ENCODE measurements at places on chromosomes 3 and 15.

GRCh38 chr15:78213956-78214355, 20.4 kb downstream of the ACSBG1 start:
- no peak for DNase-seq

DNA sequence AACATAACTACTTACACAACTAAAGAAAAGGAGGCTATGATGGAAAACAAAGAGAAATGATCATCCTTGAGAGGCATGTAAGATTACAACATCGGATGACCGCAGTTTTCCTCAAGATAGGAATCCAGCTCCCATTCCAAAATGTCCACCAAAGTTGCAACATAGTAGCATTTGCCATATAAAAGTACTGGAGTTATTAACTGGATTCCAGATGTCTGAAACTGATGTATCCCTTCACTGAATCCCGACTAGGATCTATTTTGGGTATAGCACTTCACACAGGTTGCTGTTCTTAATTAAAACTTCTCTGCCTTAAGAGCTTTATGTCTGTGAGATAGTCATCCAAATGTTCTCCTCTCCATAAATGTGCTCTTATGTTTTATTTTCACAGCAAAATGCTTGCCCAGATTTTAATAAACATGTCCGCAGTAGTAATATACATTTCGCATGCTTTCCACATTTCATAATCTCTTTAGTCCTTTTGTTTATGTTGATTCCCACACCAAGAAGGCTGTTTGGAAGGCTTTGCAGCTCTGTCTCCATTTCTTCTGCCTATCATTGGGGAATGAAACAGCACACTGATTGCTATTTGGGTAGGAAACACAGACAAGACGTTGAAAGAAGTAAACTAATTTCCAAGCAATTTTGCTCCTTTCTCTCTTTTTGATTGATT, 716.5 kb upstream of the CFAP20DC start:
- DNase-seq = no peak

- no peak for DNase-seq
Observed at GRCh38 chr15:92502930-92503857, 109.5 kb downstream of the ST8SIA2 start.

GRCh38 chr3:85259748-85260147, 301.0 kb downstream of the CADM2 start:
- no peak for DNase-seq

DNA sequence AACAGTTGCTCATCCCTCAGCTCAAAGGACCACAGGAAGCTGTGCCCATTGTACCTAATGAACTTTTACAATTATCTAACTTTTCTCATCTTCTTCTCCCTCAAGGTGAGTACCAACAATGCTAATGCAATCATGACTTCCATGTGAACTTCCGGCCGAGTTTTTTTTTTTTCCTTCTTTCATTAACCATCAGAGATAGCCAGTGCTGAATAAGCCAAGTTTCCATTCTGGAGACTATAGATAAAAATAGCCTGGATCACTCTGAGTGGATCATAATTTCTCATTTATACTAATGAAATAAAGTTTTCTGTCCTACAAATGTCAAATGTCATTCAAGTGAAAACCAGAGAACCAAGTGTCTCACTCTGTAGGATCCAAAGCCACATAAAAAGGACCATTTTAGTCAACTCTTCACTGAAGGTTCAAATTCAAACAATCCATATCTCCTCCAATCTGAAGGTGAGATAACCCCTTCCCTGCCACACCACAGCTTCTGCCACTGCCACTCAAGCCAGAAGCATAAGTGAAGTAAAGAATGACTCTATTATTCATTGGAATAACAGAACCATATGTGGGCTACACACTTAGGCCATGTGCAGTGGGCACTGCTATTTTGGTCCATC, 5.5 kb downstream of the SUMF1 start:
- no peak for DNase-seq

DNA sequence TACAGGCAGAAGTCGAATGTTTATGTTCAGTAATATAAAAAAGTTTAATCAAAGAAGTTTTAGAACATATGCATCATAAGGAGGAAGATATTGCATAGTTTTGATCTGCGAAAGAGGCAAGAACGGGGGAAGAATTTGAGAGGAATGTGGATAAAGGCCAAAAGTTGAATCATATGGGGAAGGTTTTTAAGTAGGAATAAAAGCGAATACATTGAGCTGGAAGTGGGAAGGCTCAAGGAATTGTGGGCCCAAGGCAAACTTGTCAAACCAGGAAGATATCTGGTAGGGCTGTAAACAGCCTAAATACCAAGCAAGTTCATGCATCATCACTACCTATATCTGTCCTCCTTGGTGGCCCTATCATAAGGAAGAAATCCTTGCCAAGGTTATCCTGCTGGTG, 186.9 kb downstream of the MAGI1 start:
- DNase-seq = no peak

- no peak for DNase-seq
Observed at GRCh38 chr3:155871746-155872158, 1.3 kb downstream of the GMPS start.

GRCh38 chr3:66593978-66594377, 93.2 kb upstream of the LRIG1 start:
- DNase-seq = no peak

DNA sequence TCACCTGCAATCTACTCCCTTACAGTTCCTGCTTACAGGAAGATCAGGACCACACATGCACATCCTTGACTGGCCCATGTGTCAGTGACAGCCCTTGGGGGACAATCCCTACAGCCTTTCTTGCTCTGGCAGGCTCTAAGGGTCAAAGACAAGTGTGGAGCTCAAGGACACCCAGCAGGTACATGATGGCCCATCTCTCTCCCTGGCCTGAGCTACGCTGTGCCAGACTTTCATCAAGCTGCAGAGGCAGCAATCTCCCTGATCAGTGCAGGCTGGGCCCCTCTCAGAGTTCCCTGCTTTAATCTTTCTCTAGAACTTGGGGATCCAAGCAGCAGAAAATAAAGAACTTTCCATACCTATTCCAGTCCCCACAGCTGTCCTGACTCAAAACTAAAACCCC, 2.6 kb downstream of the SEMA7A start:
- DNase-seq = no peak

DNA sequence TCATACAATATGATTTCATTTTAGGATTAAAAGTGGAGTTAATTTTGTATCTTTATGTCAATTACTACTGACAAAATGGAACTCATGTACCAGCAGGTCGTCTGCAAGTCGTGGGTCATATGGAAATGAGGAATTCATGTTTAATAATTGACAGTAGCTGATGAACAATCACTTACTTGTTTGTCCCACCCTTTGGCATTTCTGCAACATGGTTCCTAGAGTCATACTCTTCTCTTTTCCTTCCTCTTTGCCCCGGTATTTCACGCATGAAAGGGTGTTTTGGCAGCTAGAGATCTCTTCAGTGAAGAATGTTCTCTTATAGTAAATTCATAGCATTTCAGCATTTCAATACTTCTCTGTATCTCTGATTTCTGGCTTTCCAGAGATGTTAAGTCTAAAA, 133.3 kb upstream of the SLC24A5 start:
- DNase-seq = no peak

DNA sequence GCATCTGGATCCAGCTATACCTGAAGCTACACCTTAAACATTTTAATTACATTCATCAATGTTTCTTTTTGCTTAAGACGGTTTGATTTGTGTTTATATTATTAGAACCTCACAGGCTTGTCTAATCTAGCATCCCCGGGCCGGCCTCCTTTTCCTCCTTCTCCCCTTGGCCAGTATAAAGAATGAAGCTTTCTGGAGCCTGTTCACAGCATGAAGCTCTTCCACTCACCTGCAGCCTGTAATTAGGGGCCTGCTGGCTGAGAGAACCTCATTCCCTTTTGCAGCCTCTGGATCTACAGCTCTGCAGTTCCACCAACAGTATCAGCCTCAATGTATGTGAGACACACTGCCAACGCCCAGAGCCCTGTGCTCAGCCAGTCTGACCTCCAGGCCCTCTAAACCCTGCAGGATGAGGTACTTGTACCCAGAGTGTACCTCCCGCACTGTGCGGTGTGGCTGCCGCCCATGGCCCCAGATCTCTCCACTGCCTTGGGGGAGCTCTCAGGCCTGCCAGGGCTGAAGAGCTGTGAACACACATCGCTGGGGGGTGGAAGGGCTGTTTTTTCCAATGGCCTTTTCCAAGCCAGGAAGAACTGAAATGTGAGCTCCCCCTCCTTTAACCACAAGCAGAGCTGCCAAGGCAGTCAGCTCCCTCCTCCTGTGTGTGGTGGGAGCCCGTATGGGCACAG, 114.7 kb upstream of the ALDH1A3 start:
- no peak for DNase-seq

- no peak for DNase-seq
Observed at GRCh38 chr3:66236281-66236680, 15.5 kb downstream of the SLC25A26 start.

DNA sequence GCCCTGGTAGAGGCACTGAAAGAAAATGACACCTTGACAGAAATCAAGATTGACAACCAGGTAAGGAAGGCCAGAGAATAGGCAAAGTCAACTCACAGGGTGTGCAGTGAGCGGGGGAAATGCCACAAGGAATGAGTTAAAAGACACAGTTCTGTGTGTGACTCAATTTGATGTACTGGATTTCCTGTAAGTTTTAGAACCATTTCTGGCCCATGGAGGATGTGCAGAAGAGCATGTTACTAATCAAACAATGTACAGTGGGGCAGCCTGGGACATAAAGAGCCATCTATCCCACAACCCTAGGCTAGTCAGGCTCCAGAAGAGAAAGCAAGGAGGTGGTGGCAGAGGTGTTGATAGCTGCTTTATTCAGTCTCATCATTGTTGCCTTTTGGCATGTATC, 31.2 kb upstream of the TMOD3 start:
- DNase-seq = no peak

GRCh38 chr3:190159902-190160435, 39.3 kb upstream of the P3H2 start:
- no peak for DNase-seq

- DNase-seq = no peak
Observed at GRCh38 chr15:32152574-32152973, 122.3 kb downstream of the CHRNA7 start.

DNA sequence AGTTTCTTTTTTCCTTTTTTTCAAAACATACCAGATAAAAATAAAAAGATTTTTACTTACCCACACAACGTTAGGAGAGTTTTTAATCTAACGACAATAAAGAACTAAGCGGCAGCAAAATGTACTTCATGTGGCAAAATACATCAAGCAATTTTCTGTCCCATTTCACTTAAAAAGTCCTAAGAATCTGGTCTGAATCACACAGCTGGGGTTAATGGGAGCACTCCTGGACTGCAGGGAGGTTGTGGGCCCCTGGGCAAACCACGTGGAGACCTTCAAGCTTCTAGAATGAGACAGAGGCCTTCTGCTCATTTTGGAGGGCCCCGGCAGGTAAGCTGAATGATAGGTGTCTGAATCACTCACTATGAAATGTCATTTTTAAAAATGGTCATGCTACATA, 193.8 kb downstream of the RORA start:
- DNase-seq = no peak

DNA sequence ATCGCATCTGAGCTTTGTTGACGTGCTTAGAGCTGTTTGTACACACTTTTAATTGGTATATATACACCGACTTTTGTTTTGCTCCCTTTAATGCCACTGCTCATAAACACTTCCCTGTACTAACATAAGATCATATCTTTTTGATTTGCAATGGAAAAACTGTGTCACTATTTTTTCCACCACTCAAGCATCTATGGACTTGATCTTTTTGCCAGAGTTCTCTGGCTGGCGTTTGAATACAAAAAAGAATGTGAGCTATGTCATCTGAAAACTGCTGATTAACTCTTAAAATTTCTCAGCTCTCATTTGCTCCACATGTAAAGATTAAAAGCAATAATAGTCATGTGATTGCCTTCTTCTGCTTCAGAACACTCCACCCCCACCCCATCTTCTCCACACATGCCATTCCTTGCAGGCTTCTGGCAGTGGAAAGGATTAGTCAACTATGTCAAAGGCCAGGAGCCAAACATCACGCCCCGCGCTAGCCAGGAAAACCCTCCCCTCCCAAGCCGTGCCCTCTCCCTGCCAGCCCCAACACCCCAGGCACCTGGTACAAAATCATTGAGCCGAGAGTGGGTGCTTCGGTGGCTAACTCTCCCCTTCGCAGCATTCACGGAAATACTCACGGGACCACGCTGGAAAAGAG, 123.4 kb upstream of the MEF2A start:
- no peak for DNase-seq

DNA sequence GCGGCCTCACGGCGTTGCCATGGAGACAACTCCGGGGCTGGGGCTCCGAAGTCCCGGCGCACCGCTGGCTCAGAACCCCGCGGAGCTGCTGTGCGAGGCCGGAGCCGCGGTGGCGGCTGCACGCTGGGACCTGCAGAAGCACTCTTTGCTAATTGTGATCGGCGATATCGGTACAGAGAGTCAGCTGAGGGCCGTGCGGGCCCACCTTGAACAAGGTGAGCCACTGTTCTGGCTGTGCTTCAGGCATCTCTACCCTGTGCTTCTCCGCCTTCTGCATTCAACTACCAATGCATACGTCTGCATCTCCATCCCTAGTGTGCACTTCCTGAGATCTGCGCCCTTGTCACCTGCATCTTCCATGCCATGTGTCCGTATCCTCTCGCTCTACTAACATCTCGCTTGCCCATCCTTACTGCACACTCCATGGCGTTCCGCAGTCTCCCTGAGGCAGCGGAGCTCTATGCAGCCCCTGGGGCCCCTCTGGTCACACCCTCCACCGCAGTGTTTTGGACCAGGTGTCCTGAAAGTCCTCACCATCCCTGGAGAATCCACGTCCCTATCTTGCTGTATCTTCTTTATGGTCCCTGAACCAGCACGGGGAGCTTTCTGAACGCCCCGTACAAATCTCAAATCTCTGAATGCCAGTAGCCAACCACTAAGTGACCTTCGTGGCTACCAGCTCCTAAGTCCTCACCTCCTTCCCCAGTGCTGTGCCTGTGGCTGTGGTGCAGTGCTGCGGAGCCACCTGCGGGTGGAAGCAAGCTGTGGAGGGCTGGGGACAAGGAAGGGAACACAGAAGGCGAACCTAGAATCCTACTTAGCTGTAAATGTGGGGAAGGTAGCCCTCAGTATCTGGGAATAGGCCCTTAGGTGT, 6.2 kb upstream of the MAP1A start:
- no peak for DNase-seq

DNA sequence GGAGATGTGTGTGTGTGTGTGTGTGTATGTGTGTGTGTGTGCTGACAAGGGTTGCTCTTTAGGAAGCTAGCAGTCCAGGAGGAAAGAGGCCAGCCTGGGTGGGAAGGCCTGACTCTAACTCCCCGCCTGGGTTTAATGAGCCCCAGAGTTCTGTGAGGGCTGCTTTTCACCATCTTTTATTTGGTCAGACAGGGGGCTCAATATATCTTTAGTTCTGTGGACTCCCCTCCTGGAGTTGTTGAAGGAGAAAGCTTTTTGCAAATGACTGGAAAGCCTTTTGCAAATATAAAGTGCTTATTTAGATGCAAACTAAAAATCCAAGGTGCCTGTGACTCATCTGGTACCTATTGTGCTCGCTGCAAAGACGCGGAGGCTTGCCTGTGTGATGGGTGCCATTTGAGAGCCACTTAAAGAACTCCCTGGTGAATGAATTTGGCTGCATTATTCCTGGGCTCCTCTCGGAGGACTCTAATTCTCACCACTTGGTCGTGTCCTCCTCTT, 24.5 kb downstream of the DRD3 start:
- no peak for DNase-seq
